ENCODE measurements at places on chromosomes 5 and 9.
A peak's percentile ranks its signal among the peaks of the same experiment; 100 is the strongest.

DNA sequence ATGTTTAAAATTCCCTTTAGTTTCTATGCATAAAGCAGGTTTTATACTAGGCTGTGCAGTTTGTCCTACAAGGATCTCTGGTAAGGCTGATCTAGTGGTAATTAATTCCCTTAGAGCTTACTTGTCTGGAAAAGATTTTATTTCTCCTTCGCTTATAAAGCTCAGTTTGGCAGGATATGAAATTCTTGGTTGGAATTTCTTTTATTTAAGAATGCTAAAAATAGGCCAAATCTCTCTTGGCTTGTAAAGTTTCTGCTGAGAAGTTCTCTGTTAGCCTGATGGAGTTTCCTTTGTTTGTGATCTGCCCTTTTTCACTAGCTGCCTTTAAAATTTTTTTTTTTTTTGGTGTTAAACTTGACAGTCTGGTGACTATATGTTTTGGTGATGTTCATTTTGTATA lies 237.1 kb upstream of the TLE4 start:
- DNase-seq: no peak

DNA sequence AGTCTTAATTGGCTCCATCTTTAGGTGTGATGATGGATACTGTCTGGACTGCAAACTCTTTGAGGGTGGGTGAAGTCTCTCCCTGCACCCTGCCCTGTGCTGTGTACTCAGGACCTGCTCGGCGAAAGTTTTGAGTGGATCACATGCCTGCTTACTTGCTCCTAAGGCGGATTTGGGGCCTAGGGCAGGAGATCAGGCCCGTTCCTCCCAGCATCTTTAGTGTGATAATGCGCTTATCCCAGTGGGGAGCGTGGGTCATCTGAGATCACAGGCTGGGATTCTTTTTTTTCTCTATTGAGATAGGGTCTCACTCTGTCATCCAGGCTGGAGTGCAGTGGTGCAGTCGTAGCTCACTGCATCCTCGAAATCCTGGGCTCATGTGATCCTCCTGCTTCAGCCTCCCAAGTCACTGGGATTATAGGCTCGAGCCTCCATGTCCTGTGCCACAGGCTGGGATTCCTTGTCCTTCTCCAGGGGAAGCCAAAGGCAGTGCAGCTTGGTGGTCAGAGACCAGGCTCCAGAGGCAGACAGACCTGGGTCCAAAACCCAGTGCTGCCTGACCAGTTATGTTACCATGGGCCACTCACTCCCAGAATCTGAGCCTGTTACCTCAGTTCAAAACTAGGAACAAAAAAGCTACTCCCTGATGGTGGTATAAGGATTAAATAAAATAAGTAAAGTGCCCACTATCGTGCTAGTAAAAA lies 59.7 kb downstream of the ZNF618 start:
- DNase-seq: no peak

DNA sequence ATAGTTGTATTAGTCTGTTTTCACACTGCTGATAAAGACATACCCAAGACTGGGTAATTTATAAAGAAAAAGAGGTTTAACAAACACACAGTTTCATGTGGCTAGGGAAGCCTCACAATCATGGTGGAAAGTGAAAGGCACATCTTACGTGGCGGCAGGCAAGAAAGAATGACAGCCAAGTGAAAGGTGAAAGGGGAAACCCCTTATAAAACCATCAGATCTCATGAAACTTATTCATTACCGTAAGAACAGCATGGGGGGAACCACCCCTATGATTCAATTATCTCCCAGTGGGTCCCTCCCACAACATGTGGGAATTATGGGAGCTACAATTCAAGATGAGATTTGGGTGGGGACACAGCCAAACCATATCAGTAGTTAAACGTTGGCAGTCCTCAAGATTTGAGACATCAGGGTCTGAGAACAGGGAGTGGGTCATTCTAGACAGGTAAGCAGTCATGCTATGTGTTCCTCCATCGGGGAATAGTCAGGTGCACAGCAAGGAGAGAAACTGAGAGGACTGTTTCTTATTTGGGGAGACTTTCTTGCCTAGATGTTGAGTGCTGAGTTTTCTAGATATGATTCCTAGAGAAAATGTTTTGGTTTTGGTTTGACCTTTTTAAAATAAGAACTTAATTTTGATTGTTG lies 45.8 kb upstream of the ENTREP1 start:
- no peak for DNase-seq

GRCh38 chr5:95878417-95879323 lies 56.1 kb upstream of the GLRX start:
- no peak for DNase-seq

GRCh38 chr9:33703430-33704102 lies 91.8 kb upstream of the PRSS3 start:
- DNase-seq: no peak

GRCh38 chr5:73311291-73312110 lies 137.1 kb downstream of the FOXD1 start:
- no peak for DNase-seq

DNA sequence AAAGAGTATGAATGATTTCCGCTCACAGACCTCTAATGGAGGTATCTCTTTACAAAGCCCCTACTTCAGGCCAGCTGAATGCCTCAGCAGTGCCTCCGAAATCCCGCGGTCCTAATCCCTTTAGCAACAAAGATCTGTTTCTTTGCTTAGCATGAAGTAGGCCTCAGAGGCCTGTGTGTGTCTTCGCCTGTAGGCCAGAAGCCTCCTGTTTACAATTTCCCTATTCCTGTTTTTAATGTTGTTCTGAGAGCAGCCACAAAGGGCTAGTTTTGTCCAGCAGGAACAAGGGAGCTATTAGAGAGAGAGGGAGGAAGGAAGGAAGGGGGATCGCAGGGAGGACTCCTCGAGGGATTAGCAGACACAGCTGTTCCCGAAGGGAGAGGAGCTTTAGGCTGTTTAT lies 166.4 kb upstream of the SPRY4 start:
- no peak for DNase-seq

- no peak for DNase-seq
These were observed 311.4 kb downstream of the TLE1 start for GRCh38 chr9:81377921-81378320.

GRCh38 chr5:160133918-160134304 lies 14.7 kb upstream of the PWWP2A start:
- DNase-seq: no peak

GRCh38 chr5:38316544-38317224 lies 58.3 kb downstream of the EGFLAM start:
- no peak for DNase-seq

GRCh38 chr5:88834131-88834462 lies 48.9 kb downstream of the MEF2C start:
- no peak for DNase-seq

GRCh38 chr5:168670881-168671575 lies 91.9 kb upstream of the PANK3 start:
- DNase-seq: no peak

GRCh38 chr9:124576751-124577150 lies 69.6 kb upstream of the NR5A1 start:
- DNase-seq: no peak

DNA sequence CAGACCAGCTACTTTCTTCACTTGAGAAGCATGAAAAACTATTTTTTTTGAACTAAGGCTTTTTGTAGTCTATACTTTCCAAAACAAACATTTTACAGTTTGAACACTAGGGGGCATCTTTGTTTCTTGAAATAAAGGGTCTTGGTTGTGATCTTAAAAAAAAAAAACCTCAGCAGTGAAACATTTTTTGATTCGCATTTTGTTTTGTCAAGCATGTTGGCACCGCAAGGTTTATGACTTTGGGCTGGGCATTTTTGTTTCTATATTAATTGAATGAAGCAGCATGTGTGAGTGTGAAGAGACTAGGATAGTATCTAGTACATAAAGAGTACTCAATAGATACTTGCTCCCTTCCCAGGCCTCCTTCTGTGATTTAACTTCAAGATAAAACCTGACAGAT lies 31.6 kb upstream of the ACOT12 start:
- DNase-seq: peak; percentile 55

DNA sequence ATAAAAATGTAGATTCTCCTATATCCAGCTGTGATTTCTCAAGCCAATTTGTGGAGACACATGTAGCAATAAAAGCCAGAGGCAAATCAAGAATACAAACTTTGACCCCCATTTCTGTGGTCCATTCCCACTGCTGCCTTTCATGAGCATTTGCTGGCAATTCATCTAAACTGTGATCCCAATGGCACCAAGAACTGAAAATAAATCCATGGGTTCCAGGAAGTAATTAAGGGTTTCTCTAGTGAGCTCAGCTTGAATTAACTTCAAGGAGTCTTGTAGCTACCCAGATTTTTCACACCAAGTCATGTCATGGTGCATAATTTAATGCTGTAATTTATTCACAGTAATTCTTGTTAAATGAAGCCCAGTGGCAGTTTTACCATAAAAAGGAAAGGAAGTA lies 145.0 kb upstream of the SMC2 start:
- DNase-seq: no peak

- DNase-seq: no peak
These were observed 31.6 kb downstream of the PRLR start for GRCh38 chr5:35198686-35199085.

DNA sequence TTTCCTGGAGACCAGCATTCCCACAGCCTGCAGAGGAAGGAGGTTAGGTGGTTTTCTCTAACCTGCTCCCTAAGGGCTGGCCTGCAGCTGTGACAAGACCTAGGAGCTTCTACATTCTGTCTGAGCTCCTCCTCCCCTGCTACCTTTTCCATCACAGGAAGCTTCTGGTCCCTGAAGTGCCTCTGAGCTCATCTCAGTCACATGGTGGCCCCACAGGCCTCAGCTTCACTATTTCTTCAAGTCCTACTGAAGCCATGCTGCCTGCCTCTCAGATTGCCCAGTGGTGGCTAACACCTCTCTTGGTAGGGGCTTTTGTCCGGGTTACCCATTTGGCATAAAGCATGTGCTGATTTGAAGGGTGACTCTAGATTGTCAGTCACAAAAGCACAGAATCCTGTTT lies 259.4 kb downstream of the CRB2 start:
- no peak for DNase-seq

DNA sequence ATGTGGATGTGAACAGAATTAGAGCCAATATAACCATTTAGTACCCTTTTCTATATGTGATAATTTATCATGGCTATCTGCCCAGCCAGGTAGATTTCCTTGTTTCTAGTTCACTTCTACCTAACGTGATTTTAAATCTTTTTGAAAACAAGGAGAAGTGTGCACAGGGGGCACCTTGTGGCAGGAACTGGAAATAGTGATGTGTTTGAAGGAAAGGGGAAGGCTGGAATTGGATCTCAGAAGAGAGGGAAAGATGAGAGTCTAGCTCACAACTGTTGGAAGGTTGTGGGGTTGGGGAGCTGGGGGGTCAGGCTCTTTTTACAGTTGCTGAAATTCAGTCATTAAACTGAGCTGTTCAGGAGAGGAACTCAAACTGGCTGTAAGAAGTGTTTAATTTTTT lies 219.5 kb downstream of the KCTD16 start:
- no peak for DNase-seq
